ENCODE measurements at places on chromosomes 16 and 17. TPM values are rescaled to one million over a fixed set of nuclear protein-coding genes. Genes with fewer than 3 reads are reported as not detected.

Gene IRX3
- 0.27 TPM for total RNA-seq

Gene ADAD2
- not detected for total RNA-seq

Gene OR4D1
- total RNA-seq, result not detected

Gene SLC12A3
- total RNA-seq, result not detected

Gene FBXL16
- 1.4 TPM for total RNA-seq

Gene CFAP97D1
- not detected for total RNA-seq

Gene CLEC18C
- not detected for total RNA-seq

Gene ZNF286A
- total RNA-seq, result 20.2 TPM

Gene ABCA9
- total RNA-seq, result 35.7 TPM

Gene SLFN14
- not detected for total RNA-seq

Measured in sigmoid colon (tissue), 7 donors.